ENCODE measurements at places on chromosomes 4 and X.

- peak; percentile 87 for DNase-seq
Measured at GRCh38 chrX:154534526-154535322, 11.9 kb downstream of the G6PD start.

- no peak for DNase-seq
Measured at GRCh38 chr4:95428291-95429070, 120.3 kb downstream of the UNC5C start.

- no peak for DNase-seq
Measured at GRCh38 chrX:68894142-68894512, 65.3 kb downstream of the EFNB1 start.

DNA sequence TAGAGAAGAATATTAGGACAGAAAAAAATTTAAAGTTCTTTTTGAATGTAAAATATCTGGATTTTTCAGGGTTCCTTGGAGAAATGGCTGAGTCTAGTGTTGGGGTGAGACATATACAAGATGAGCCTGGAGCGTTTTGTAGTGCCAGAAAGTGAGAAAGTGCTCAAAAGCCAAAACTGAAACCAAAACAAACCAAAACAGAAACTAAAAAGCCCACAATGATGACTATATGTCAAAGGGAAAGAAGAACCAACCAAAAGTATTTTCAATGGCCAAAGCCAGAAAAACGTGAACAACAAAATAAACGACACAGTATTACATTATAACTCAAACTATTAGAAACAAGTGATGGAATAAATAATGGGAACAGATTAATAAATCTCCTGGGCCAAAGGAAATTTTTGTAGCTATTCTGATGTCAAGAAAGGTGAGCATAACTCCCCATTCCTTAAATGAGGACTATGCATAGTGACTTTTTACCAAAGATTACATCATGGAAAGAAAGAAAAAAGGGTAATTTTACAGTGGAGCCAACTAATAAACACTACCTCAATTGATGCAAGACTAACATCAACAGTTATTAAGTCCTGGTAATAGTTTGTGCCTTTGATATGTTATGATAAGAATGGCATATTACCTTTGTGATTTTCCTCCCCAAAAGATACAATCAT lies 1137.6 kb downstream of the C4orf33 start:
- DNase-seq: no peak

GRCh38 chr4:86530183-86530582 lies 63.9 kb upstream of the PTPN13 start:
- DNase-seq: no peak

DNA sequence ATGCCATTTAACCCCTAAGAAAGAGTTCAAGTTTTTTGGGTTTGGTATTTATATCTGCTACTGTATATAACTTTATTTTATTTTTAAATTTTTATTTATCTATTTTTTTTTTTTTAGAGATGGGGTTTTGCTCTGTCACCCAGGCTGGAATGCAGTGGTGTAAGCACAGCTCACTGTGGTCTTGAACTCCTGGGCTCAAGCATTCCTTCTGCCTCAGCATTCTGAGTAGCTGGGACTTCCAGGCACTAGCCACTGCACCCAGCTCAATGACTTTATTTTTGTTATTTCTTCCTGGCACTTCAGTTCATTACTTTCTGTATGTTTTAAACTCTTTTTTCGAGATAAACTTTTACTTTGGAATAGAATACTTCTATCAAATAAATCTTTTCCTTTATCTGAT lies 42.4 kb upstream of the PGAM4 start:
- no peak for DNase-seq

GRCh38 chrX:136386826-136387225 lies 86.1 kb downstream of the ADGRG4 start:
- DNase-seq: no peak

GRCh38 chr4:26145212-26145611 lies 175.6 kb upstream of the RBPJ start:
- DNase-seq: no peak

DNA sequence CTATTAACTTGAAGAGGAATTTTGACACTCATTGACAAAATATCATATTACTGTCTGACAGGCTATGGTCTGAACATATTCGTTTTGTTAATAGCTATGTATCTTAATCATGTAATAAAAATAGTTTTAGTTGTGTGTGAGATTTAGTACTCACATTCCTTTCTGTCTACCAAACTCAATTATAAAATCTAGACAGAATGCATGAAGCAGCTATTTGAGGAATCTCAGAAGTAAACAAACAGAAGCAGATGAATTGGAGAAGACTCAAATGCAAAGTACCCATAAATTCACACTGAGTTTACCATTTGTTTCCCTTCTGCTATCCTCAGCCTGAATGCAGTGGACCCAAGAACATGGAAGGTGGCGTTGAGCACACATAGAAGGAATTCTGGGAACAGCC lies 841.6 kb upstream of the AADAT start:
- DNase-seq: no peak

GRCh38 chr4:155667222-155667567 lies 547 bp downstream of the GUCY1A1 start:
- DNase-seq: peak; percentile 3

- no peak for DNase-seq
Measured at GRCh38 chr4:33628296-33628695, 2616.0 kb downstream of the ARAP2 start.

DNA sequence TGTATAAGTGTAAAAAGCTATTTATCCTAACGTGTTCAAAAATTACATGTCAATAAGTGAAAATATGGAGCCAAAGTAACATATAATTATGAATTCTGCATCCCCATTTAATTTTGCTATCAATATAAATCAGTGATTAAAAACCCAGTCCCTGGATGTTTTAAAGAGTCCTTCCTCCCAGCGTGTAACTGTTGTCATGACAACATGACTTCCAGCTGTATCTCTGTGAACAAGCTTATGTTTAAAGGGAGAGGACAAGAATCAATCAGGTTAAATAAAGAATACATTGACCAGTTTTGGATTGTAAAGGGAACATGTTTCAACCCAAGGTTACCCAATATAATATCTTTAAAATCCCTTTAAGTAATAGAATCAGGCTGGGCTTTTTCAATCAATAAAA lies 219.7 kb downstream of the NSUN7 start:
- no peak for DNase-seq

- DNase-seq: no peak
Measured at GRCh38 chrX:16464369-16464768, 185.6 kb upstream of the S100G start.

- no peak for DNase-seq
Measured at GRCh38 chr4:155930330-155930729, 23.3 kb downstream of the CTSO start.

GRCh38 chr4:146520896-146521540 lies 722 bp downstream of the SLC10A7 start:
- peak; percentile 23 for DNase-seq

DNA sequence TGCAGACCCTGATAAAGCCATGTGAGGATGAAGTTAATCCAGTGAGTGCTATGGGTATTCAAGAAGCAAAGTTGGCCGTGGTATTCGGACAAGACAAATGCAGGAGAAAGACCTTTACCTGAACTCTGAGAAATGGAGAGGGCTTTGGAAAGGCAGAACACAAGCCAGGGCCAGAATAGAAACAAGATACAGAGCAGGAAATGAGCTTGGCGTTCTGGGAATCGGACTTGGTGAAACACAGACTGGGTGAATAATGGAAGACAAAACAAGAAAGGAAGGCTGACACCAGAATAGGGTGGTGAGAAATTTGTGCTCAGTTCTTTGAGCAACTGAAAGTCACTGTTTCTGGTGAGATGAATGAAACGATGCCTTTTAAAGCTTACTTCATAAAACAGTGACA lies 83.3 kb downstream of the VEGFC start:
- DNase-seq: no peak

GRCh38 chr4:82138374-82138773 lies 235.4 kb downstream of the HNRNPD start:
- DNase-seq: no peak

- no peak for DNase-seq
Measured at GRCh38 chrX:17994429-17994828, 133.3 kb upstream of the RAI2 start.

DNA sequence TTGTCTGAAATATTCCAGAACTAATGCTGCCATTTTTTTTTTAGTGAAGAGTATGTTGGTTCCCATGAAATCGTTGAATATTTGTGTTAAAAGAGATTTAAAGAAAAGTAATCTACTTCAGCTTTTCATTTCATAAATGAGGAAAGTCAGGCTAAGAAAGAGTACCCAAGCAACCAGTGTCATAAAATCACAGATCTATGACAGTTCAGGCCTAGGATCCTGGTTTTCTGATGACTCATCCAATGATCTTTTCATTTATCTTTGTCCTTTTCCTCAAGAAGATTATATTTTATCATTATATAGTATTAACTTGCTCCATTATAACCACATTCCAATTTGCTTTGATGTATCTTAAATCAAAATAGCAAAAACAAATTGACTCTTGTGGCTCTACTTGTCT lies 139.4 kb upstream of the HCCS start:
- DNase-seq: no peak

DNA sequence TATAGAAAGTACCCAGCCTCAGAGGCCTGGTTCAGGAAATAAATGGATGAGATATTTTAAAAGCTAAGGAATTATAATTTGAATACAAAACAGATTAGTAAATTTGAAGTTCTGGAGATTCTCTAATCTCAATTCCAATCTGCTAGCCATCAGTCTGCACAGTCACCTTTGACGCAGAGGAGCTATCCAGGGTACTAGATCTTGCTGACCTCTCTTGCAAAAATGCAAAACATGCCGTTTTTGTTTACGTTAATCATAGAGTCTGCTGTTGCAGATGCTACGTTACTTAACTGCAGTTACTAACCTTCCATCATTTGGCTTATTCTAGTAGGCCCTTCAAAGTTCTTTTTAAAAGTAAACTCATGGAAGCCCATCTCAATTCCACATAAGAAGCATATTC lies 10.4 kb downstream of the CCSER1 start:
- DNase-seq: no peak

DNA sequence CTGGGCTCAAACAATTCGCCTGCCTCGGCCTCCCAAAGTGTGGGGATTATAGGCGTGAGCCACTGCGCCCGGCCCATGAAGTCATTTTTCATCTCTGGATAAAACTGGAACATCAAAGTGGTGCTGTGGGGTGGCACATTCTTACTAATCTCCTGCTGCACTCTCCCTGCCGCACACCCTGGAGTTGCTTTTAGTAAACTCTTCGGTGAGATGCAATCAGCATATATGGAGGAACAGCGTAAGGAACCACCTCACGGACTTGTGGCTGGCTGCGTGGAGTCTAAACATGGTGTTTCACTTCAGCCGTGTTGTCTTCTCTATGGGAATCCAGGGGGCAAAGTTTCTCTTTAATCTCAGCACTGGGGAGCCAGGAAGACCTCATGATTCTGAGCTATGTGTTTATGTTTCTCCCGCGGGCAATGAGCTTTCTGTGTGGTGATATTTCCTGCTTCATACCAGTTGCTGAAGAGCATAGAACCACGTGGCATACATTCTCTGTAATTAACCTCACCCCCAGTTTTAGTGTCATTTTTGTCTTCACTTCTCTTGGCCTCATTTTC lies 2.1 kb upstream of the RHOH start:
- DNase-seq: peak; percentile 52

DNA sequence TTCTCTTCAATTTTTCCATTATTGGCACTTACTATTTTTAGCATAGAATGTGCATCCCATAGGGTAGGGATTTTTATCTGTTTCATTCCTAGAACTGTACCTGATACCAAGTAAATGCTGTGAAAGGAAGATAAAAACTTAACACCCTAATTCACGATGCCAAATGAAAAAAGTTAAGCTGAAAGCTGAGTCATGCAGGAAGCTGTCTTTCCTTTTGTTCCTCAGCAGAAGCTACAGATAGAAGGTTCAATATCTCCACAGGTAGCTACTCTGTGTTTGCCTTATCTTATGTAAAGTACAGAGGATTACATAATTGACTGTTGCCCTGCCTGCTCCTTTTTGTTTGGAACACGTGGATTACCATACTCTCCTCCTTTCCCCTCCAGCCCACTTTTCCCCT lies 77.0 kb downstream of the LRP2BP start:
- no peak for DNase-seq

GRCh38 chr4:131459430-131460101 lies 1689.5 kb upstream of the PCDH10 start:
- DNase-seq: no peak

DNA sequence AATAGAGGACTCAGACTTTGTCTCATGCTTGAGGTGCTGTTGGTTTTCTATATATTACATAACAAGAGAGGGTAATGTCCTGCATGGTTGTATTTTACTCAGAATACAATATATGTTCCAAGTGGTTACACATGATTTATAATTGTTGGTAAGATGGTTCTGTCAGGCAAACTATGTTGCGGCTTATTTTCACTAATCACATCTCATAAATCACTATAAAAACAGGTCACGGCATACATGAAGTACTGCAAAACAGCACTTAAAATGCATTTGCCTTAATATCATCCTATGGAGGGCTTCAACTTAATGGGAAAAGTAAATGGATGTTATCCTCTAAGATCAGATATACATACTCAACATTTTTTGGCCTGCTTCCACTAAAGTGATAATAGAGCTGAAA lies 246.0 kb upstream of the ARSJ start:
- no peak for DNase-seq

DNA sequence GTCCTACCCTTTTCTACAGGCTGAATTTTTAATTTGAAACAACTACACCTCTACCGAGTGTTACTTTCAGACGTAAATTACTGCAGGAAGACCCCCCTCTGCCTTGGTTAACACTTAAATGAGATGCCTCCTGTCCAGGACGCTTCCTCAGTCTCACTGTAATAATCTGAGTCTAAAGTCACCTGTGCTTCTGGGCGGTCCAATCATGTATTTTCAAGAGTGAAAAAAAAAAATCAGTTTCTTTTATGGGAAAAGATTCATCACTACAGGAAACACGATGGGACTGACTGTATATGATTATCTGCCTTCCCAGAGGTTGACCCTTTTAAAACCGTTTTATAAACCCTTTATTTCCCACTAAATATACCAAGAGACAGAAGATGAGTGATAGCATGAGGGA lies 776 bp downstream of the RBM47 start:
- DNase-seq: no peak

DNA sequence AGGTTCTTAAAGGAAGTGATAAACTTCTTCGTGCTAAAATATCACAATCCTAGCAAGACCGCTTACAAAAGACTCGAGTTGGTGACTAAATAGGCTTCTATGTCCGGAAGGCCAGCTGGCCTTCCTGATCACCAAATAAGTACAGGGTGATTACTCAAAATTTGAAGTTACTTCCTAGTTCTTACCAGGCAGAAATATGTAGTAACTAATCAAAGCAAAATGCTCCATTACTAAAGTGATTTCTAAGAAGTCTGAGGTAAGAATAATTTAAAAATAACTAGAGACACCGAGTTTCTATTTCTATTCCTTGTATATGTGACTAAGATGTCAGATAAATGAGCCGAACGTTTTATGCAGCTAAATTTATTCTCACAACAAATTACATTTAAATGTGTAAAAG lies 62.2 kb downstream of the NSUN7 start:
- DNase-seq: no peak

DNA sequence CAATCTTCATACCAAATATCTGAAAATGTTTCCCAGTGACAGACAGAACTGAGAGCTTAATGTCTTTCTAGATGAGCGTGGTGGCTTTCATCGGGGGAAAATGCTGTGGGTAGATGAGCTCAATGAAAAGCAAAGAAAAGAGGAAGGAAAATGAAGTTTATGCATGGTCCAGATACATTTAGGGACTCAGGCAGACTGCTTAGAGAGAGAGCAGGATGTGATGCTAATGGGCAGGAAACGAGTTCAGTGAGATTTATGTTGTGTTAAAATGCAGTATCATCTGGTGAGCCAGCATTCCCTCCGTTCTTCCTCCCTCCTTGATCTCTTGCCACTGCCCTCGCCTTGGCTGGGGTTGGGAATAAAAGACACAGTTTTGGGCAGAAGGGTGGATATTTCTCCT lies 229.2 kb downstream of the GBA3 start:
- DNase-seq: no peak

- DNase-seq: no peak
Measured at GRCh38 chrX:102548231-102548630, 31.7 kb upstream of the TMSB15A start.
